ENCODE measurements at places on chromosomes 1 and 21.
A peak's percentile ranks its signal among the peaks of the same experiment; 100 is the strongest.

GRCh38 chr1:175188936-175189335 is 3.6 kb downstream of the KIAA0040 start:
- no peak for DNase-seq

DNA sequence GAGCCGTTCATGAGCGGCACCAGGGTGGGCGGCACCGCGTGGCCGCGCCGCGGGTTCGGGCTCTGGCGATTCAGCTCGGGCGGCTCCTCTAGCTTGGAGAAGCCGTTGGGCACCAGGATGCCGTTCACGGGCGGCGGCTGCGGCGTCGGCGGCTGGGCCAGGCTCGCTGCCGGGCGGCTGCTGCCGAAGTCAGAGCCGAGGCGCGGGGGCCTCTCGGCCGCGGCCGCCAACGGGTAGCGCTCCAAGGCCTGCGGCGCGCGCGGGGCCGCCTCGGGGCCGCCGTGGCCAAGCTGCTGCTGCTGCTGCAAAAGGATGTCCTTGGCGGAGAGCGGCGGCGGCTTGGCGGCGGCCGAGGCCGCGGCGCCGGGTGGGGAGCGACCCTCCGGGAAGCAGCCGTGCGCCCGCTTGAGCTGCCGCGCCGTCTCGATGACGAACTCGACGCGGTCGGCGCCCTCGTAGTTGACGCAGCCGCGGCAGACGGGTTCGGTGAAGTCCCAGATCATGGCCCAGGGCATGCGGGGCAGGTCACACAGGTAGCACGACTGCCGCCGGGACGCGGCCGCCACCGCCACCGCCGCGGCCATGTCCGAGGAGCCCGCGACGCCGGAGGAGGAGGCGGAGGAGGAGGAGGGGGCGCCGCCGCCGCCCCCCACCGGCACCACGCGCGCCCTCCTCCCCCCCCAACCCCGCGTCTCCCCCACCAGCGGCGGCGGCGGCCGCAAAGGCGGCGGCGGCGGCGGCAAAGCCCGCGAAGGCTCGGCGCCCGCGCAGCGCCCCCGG is 877 bp downstream of the IRF2BP2 start:
- no peak for DNase-seq

GRCh38 chr1:233868461-233868860 is 36.0 kb upstream of the SLC35F3 start:
- DNase-seq, result no peak

DNA sequence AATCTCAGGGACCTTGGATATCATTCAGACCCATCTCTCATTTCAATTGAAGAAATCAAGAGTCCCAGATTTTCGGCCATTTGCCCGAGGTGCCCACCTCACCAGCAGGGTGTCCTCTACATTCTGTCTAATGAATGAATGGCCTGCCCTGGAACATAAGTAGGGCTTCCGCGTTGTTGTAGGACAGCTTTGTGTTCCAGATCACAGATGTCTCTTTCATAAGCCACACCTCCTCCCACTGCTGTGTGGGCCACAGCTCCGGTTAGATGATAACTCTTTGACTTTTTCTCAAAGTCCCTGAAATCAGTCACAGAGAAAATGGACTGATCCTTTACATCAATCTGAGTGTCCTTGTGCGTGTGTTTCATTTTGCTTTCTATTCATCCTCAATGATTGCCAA is 144.4 kb downstream of the RGS7 start:
- DNase-seq, result no peak

DNA sequence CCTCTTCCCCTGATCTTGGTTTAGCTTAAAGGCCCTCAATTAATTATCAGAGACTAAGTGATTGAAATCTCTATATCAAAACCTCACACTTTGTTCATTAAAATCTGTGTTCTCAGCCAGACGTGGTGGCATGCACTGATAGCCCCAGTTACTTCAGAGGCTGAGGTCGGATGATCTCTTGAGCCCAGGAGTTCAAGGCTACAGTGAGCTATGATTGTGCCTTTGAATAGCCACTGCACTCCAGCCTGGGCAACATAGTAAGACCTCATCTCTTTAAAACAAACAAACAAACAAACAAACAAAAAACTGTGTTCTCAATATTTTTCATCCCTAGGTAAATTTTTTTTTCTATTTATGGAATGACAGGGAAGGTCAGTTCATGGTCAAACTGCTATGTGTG is 18.7 kb downstream of the TRMT13 start:
- DNase-seq, result no peak

DNA sequence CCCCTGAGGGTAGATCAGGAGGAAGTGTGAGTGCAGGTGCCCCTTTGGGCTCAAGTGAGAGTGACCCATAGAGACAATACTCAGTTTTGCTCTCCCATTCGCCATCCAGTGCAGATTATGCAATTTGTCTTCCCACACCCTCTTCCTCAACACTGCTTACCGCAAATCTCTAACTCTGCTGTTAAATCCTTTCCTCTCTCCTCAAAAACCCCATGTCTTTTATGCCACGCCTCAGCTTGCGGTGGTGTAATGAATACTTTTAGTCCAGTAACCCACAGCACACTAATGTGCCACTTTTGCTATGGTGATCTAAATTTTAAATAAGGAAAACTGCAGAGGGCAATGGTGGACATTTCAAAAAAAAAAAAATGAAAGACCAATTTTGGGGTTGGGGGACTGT is 57.7 kb downstream of the PRRX1 start:
- no peak for DNase-seq

DNA sequence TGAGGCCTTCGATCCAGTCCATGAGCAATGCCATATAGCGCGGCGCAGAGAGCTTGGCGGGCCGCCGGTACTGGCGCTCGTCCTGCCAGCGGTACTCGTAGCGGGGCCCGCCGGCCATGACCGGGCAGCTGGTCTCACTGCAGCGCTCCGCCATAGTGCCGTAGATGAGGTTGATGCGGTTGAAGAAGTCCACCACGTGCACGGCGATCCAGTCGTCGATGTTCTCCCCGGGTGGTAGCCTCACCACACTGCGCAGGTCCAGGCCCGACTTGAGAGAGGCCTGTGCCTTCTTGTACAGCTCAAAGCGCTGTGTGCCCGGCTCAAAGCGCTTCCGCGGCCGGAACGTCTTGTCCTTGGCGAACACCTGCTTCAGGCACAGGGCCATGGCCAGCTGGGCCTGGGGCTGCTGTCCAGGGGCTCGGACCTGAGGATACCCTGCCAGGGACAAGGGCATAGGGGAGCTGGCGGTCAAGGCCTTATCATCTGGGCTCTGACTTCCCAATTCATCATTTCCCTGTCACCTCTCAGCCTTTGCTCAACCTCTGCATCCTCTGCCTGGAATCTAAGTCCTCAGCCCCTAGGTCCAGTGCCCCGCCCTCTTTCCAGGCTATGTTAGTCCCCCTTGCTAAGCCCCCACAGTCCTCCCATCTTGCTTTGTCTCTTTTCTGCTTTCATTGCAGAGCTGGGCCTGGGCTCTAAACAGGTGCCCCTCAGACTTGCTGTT is 3.5 kb downstream of the MOB3C start:
- no peak for DNase-seq

- DNase-seq, result no peak
Observed at GRCh38 chr1:183753464-183753891, 51.4 kb upstream of the RGL1 start.

GRCh38 chr1:3019516-3020051 is 1.7 kb upstream of the ACTRT2 start:
- DNase-seq, result no peak

DNA sequence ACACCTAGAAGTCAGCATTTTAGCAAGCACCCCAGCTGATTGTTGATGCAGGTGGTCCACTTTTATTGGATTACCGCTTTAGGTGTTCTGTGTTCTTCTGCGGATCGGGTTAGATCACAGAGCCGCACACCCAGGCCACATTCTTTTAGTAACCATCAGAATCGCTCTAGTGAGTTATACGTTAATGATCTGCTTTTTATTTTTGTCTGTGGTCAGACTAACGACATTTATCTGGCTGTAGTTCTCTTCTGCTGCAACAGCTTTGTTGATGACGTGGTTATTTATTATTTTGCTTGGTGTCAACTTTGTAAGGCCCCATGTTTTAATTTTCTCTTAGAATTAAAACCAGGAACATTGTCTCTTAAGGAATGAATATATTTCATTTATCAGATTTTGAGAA is 18.2 kb downstream of the SCCPDH start:
- DNase-seq, result no peak

GRCh38 chr1:57672346-57673140 is 248.7 kb upstream of the DAB1 start:
- DNase-seq, result no peak

- DNase-seq, result no peak
Observed at GRCh38 chr1:67607286-67607685, 77.7 kb upstream of the GADD45A start.

DNA sequence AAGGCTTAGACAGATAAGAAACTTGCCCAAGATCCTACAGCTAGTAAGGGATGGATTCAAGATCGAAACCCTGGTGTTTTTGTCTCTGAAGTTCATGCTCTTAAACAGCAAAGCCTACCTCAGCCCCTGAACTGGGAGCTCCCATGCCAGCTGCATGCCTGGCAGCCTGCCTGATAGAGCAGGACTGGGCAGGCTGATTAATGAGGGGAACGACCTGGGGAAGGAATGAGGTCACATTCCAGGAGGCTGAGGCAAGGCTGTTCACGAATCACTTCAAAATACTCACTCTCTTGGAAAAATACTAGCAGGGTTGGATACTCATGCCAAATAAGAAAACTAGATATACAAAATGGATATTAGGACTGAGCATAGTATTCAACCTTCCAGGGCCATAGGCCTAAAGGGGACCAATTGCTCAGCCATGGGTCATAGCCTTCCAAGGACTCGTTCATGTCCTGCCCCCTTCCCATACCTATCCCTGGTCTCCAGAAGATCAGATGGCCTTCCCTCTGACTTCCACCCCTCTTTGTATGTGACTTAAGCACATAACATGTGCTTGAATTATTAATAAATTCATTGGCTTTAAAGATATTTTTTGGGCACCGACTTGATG is 15.6 kb upstream of the TACSTD2 start:
- no peak for DNase-seq

GRCh38 chr1:43552813-43553212 is 22.1 kb downstream of the PTPRF start:
- no peak for DNase-seq

DNA sequence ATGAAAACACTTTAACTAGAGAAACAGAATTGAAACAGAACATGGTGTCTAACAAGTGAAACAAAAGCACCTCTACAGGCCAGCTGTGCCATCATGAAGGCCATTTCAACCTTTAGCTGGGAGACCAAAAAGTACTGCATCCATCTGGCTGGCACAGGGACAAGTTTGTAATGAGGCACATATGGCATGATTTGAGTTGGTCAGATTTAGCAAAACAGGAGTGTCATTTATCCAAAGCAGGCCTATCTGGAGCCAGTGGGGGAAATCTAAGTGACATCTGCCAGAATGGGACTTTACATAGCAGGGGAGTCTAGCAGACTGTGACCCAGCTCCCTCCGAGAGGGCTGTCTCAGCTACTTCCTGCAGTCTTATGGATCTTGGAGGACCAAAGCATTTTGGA is 51.9 kb downstream of the DNTTIP2 start:
- DNase-seq, result no peak

DNA sequence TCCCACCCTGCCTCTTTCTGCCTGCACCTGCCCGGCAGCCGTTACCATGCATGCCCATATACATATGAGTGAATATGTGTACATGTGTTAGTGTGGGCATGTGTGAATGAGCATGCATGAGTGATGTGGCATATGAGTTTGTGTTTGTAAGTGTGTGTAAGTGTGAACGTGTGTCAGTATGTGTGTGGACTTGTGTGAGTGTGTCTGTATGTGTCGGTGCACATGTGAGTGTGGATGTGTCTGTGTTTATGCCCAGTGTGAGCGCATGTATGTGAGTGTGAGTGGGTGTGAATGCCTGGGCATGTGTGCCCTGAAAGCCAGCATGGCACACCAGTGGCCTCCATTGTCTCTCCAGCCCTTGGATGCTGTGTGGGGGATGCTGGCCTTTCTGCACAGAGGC is 2.5 kb upstream of the UMODL1 start:
- DNase-seq, result no peak

GRCh38 chr1:59688976-59689375 is 125.8 kb upstream of the HOOK1 start:
- DNase-seq, result no peak

DNA sequence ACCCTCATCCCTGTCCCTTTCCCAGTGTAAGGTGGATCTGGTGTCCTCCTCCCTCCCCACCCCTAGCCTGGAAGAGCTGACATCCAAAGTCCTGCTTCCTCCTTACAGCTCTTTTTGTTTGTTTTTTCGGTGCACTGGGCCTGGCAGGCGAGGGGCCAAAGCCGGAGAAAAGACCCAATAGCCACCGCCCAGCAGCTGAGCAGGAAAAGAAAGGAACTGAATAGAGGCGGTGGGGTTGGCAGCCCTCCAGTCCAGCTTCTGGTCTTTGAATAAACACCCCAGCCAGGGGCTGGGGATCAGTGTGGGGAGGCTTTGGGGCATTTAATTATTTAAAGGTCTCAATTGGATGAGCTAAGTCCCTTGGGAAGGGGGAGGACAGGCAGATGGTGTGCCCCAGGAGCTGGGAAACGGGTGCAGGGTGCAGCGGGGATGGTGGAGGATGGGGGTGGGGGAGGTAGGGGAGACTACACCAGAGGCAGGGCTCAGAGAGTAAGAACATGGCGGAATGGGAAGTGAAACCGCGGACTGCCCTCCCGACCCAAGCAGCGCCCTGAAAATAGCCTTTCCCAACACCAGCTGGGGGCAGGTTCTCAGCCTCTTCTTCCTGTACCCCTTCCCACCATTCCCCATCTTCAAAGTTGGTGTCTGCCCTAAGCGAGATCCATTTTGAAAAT is 20.2 kb downstream of the BTG2 start:
- peak; percentile 98 for DNase-seq

DNA sequence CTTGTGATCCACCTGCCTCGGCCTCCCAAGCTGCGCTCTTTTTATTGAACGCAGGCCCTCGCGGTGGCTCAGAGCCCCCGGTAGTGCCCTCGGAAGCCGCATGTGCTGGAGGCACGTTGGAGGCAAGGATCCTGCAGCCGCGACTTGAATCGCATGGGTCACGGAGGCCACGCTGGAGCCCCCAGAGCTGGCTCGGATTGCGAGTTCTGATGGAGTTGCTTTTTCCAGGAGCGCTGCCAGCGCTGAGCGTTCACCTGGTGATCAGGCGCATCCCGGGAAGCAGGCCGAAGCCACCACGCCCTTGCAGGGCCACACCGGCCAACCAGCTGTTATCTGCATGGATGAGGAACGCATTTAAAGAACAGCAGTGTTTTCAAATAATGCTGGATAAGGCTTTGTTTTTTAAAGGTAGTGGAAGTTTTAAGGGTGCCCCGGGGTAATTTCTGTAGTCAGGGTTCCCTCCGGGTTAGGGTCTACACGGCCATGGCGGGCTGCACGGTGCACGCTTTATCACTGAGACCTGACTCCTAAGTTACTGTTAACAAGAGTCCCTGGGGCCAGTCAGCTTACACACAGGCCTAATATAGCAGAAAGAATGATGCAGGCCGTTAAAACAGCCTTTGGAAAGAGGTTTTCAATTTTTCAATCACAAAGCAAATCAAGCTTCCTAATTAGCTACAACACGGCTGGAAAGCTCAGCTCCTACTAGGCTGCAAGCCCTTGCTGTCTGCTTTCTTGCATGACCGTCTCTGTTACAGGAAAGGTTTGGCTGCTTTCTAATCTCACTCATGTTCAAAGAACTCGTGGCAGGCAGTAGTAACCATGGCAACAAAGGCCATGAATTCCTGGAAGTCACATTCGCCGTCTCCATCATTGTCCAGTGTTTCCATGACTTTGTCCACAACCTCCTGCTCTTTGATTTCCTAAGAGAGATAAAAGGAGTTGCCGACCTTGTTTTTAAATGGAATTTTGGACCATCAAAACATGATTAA is 6.0 kb downstream of the S100B start:
- no peak for DNase-seq
